Hypothalamus (tissue), 51 donors: ENCODE measurements at places on chromosomes 11 and 22.
A peak's percentile ranks its signal among the peaks of the same experiment; 100 is the strongest.

DNA sequence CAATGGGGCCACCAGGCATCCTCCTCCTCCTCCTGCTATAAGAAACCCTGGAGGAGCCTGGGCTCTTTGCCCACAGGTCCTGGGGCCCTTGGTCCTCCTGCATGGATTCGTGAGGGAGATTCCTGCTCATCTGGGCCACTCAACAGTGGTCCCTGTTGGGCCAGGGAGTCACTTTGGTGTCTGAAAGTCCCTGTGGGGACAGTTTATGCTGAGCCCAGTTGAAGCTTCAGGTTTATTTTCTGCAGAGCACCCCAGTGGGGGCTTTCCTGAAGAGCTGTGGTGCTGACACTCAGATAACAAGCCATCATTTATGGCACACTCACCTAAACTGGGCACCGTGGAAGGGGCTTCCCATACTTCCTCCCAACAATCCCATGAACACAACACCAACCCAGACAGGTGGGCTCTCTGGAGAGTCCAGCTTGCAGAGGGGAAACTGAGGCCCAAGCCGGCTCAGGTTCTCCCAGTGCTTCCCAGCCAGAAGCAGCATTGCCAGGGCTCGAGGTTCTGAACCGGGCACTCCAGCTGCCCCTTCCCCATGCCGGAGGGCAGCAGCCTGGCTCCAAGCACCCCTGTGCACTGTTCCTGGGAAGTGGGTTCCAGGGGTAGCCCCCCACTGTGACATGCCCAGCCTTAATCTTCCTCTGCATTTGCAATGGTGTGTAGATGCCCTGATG lies 91.3 kb downstream of the MYEOV start:
- DNase-seq = no peak

GRCh38 chr11:17263769-17264168 lies 12.8 kb upstream of the NUCB2 start:
- no peak for DNase-seq

DNA sequence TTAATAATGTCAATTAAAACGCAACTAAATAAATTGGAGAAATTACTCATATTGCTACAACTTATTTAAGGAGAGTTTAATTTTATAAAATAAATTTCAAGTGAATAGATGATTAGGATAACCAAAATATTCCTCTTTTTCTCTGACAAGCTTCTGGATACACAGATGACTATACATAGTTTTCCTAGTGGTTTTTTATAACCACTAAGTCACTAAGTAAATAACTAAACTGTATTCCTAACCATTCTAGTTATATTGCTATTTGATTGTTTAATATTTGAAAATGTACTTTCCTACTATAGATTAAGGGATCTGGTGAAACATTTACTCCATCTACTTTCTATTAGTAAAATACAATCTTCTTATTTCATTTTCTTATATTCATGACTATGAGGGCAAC lies 4.7 kb upstream of the ANGPTL5 start:
- no peak for DNase-seq

DNA sequence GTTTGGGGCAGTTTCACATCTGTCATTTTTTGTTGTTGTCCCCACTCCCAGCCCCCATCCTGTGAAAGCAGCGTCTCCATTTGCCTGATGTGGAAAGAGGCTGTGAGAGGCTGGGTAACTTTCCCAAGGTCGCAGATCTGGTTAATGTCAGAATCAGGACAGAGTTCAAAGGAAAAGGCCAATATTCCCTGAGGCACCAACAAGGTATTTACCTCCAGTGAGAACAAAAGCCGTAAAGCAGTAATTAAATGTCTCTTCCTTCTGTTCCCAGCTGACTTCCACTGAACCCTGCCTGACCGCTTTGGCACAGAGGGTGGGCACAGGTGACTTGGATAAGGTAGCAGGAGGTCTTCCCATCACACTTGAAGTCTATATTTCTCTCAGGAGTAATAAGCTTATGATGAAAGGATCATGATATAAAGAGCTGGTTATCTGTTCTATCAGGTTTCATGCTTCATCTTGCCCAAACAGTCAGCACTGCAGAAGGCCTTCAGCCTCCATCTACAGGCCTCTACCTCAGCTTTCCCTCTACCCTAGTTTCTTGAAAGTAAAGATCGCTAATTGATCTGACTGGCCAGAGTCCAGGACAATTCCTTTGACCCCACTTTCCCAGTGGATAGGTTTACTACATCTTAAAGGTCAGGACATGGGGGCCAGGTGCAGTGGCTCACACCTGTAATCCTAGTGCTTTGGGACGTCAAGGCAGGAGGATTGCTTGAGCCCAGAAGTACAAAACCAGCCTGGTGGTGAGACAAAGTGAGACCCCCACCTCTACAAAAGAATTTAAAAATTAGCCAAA lies 9.4 kb downstream of the C11orf91 start:
- no peak for DNase-seq

- peak; percentile 84 for DNase-seq
Observed at GRCh38 chr11:12680246-12680939, 6.2 kb downstream of the TEAD1 start.

DNA sequence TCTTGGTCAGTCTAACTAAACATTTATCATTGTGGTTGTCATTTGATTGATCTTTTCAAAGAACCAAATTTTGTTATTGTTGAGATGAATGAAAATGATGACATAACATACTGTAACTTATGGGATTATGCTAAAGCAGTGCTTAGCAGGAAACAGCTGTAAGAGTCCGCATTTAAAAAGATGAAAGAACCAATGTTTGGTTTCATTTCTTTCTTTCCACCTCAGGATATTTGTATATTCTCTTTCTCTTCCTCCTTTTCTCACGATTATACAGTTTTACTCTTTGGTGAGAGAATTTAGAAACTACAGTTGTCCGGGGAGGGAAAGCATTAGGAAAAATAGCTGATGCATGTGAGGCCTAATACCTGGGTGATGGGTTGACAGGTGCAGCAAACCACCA lies 23.1 kb downstream of the PIH1D2 start:
- no peak for DNase-seq

DNA sequence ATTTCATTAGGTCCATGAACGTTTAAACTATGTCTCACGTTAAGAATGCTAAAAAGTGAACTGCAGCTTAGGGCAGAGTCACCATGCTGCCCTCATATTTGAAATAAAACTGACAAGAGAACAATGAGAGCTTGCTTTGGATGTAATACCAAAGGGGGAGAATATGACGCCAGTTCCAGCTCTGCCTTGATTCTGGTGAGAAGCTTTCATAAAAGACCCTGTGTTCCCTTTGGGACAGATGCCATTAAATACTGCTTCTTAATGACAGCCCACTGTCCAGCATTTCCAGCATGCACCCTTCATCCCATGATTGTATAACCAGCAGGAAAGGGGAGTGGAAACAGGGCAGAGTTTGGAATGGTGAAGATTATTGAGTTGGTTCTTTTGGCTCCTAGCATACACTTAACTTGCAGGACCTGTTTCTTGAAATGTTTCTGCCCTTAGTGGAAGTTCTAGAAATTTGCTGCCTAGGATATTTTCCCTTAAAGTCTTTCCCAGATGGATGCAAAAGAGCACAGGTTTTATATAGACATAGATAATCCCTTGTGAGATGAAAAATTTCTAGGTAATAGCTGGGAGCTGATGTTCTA lies 139.3 kb upstream of the LDLRAD3 start:
- no peak for DNase-seq

GRCh38 chr11:62264004-62264403 lies 6.0 kb upstream of the SCGB2A2 start:
- no peak for DNase-seq

DNA sequence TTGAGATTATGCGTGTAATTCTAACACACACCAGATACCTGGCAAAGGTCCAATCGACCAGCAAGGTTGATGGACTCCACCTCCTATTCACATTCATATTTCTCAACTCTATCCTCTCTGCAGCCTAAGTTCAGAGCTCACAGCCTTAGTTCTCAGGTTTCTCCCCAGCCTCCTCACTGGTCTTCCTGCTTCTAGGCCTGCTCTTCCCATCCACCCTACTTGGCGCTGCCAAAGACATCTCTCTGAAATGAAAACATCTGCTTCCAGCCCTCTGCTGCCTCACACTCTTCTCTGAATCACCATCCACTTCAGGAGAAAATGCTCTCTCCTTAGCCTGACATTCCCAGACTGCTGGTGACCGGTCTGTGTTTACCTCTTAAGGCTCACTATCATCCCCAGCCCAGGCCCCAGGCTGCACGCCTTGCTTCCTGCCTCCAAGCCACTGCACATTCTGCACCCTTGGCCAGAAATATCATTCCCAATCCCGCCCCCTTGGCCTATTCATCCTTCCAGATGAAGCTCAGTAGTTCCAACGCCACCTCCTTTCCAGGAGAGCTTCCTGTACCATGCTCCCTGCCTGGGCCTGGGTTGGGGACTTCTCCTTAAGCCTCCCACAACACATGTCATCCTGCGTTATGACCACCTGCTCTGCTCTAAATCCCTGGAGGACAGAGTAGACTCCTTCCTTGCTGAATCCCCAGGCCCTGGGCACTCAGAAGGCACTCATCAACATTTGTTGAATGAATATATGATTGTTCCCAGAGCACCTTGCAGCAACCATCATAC lies 3.5 kb downstream of the ARRB1 start:
- DNase-seq = no peak

GRCh38 chr22:29394931-29395581 lies 6.7 kb upstream of the AP1B1 start:
- DNase-seq = no peak

DNA sequence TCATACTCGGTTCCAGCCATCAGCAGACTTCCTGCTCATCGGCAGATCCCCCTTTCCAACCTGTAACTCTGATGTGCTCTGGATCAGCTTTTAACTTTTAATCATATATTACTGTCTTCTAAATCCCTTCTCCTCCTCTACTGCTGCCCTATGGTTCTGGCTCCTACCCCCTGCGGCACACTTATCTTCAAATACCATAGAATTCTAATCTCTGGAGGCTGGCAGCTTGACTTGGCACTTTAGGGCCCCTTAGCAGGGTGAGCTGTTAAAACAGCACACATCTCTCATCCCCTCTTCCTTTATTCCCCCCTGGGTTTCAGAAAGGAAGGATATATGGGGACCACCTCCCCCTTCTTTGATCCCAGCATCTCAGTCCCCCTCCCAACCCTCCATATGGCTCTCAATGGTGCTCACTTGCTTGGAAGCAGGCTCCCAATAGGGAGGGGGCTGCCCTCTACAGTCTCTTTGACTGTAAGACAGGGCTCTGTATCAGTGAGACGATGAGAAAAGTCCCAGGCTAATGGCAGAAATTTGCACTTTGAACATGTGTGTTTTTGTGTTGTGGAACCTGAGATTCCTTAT lies 4.4 kb upstream of the CNTF start:
- DNase-seq = no peak

DNA sequence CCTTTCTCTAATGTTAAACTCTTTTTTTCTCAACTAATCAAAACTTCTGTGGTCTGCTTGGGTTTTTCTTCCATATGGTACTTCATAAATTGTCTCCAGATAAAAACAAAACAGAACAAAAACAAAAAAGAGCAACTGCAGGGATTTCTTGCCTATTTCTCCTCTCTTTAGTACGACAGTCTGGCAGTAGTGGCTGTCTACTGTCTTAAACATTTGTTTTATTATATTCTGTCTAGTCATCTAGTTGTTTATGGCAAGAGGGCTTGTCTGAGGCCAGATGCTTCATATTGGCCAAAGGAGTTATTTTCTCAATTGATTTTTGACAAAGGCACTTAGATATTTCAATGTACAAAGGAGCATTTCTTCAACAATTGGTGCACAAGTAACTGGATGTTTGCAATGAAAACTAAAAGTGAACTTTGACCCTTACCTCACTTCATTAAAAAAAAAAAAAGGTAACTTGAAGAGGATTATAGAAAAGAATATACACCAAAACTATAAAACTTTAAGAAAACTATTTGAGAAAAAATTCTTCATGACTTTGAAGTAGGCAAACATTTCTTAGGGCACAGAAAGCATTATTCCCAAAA lies 404.2 kb downstream of the LUZP2 start:
- DNase-seq = no peak

GRCh38 chr11:9639099-9639498 lies 24.8 kb upstream of the SWAP70 start:
- no peak for DNase-seq

GRCh38 chr22:30221121-30221992 lies 25.2 kb downstream of the LIF start:
- no peak for DNase-seq

- no peak for DNase-seq
Observed at GRCh38 chr22:19955241-19956128, 13.9 kb upstream of the TXNRD2 start.

GRCh38 chr22:27022274-27022895 lies 365.0 kb downstream of the MIAT start:
- no peak for DNase-seq

DNA sequence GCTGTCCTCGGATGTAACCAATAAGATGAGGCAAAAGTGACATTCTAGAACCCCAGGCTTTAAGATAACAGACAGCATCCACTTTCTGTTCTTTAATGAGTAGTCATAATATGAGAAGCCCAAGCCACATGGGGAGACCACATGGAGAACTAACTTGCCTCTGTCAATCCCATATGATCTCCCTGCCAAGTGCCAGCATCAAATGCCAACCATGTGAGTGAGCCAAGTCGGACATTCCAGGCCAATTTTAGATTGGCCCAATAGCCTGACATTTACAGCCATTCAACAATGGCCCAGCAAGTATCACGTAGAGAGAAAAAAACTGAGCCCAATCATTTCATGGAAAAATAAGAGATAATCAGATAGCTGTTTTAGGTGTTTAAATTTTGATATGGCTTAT lies 2048.3 kb upstream of the RAG2 start:
- no peak for DNase-seq

- no peak for DNase-seq
Observed at GRCh38 chr11:70076461-70076931, 1.6 kb upstream of the ANO1 start.

- no peak for DNase-seq
Observed at GRCh38 chr22:20029550-20030225, 8.8 kb downstream of the TANGO2 start.

DNA sequence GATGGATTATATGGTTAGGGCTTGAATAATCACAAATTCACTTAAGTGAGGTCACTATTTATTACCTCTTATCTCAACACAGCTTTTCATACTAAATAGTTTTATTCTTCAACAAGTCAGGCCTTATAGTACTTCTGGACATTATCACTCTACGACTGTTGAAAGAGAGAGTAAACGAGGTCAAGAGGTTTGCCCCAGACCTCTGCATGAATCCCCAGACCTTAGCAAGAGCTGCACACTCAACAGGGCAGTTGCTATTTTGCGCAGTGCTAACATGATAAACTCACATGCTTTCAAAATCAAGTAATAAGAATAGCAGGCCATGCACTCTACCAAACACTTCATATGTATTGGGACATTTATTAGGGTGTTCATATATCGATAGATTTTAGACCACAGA lies 60.5 kb downstream of the DDI1 start:
- DNase-seq = no peak

DNA sequence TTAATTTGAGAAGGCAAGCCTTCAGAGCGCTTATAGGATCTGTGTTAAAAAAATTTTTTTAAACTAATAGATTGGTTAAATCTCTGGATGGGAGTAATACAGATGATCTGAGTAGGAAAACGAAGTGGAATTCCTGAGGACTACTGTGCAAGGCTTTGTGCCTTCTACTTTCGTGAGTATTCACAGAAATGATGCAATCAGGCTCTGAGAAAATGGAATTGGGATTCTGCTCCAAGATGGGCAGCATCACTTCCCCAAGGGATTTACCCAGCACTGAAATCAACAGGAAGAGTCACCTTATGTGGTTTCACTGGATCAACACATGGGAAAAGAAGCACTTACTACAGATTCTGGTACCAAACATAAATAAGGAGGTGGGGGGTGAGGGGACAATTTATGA lies 12.5 kb downstream of the KMT5B start:
- DNase-seq = no peak
